ENCODE measurements at places on chromosomes 2 and 18.

DNA sequence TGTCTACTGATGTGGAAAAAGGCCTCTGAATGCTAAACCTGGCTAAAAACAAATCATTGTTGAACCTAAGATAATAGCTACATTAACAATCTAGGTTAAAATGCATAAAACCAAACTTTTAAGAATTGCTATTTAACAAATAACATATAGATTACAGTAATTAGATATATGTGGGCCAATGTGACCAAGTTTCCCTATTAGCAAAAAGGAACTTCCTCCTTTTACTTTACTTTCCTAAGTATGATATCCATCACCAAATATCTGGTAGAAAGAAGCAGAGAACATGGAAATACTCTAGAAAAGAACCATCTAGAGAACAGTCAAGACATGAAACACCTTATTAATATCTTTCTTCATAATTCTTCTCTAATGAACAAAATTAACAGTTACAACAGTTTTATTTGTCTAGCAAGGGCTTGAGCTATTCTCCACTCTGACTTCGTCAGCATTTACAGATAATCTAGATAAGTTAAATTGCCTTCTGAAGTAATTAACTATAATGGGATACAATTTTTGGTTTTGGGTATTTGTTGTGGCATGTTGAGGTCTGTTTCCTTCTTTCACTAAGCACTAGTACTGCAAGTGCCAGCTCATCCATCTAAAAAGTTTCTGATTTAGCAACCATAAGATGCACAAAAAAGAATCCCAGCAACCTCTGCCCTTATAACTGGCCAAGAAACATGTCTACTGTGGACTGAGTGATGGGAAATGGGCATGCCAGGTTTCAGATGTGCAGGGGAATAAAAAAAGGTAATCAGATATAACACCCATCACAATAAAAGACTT is 53.3 kb downstream of the MEMO1 start:
- DNase-seq = no peak

- no peak for DNase-seq
These were observed 1.1 kb upstream of the TACR1 start for GRCh38 chr2:75200140-75201096.

- no peak for DNase-seq
These were observed 56.5 kb upstream of the CWC22 start for GRCh38 chr2:180063494-180064092.

DNA sequence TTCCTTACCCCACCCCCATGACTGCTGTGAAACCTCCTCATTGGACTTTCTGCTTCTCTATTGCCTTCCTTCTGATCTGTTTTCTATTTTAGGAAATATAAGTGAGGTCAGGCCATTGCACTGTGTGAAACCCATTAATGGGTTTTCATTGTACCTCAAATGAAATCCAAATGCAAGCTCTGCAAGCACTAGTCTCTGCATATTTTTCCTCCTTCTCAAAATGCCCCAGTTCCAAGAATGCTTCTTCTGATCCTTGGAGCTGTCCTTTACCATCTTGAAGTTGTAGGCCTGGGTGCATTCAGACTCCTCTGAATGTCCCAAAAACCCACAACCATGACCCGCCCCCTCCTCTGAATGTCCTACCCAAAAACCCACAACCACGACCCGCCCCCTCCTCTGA is 8.2 kb downstream of the IL1A start:
- DNase-seq = no peak

DNA sequence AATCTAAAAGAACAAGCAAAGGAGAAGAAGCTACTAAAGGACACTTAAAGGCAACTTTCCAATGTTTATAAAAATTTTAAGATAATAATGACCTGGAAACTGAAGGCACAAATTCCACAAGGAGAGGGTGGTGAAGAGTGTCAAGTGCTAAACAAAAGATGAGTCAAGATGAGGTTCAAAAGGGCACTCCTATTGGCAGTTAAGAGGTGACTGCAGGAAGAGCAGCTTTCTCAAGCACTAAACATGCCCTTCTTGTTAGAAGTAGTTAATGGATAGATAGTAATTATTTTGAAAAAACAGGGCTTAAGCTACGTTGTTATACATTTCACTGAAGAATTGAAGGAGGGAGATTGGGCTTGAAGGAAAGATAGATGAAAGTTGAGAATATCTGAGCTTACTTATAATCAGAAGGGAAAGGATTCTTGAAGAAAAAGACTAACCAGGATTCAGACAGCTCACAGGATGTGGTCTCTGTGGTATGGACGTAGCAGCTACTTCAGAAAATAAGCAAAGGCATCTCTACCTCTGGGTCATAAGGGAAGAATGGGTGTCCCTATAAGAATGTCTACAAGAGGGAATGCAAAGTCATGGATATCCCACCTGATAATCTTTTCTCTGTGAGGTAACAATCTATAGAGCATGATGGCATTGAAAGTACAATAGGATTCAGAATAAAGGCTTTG is 454.7 kb upstream of the SLC39A10 start:
- DNase-seq = no peak

GRCh38 chr2:120503793-120504571 is 158.0 kb downstream of the INHBB start:
- no peak for DNase-seq

- no peak for DNase-seq
These were observed 298.1 kb upstream of the REV1 start for GRCh38 chr2:99787769-99788382.

DNA sequence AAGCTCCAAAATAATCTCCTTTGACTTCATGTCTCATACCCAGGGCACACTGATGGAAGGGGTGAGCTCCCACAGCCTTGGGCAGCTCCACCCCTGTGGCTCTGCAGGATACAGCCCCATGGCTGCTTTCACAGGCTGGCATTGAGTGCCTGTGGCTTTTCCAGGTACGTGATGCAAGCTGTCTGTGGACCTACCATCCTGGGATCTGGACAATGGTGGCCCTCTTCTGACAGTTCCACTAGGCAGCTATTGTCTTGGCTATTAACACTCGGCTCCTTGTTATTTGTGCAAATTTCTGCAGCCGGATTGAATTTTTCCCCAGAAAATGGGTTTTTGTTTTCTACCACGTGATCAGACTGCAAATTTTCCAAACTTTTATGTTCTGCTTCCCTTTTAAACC is 634.2 kb downstream of the TSN start:
- no peak for DNase-seq
